ENCODE measurements at places on chromosomes 11 and 22.

DNA sequence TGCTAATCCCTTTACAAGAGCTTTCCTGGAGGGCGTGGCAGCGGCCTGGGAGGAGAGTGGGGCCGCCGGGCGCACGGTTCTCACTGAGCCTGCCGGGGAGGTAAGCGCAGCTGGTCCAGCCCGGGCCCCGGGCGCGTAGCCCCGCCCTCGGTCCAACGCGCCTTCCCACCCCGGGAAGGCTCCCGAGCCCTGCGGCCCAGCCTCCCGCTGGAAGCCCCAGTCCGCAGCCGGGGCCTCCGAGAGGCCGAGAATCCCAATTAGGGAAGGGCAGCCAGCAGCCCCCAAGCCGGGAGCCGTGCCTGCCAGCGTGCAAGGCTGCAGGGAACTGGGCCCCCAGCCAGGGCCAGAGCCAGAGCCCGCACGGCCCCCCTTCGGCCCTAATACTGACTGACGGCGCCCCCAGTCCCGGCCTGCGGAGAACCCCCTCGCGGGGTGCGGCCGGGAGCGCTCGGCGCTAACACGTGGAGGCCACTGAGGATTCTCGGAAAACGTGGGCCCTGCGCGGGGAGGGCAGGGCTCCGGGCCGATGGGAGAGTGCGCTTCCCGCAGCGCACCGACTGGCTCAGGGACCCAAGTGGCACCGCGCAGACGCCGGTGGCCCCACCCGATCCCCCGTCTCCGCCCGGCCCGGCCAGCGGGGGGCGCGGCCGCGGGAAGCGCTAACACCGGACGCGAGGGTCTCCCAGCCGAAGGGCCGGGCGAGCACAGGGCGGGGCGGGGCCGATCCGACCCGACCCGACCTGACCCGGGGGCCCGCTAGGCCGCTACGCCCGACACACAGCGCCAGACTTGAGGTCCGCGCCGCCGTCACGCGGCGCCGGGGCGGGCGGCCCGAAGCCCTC is 5.7 kb downstream of the ZFTA start:
- no peak for DNase-seq

- no peak for DNase-seq
Observed at GRCh38 chr22:43994006-43994405, 30.1 kb upstream of the PARVB start.

DNA sequence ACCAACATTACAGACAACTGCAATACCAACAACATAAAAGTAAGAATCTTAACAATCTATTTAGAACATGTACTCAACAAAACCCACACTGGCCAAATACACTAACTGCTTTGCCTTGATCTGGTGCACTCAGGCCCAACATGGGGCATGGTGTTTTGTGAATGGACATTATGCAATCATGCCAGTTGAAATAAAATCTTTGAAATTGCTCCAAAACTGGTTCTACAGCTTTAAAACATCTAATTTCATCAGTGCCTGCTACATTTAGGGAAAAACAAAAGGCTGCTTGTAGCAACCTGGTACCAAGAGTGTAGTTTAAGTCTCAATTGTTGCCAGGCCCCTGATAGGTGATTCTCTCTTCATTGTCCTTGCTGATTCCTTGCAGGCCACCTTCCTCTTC is 3.3 kb upstream of the CTR9 start:
- DNase-seq: no peak

DNA sequence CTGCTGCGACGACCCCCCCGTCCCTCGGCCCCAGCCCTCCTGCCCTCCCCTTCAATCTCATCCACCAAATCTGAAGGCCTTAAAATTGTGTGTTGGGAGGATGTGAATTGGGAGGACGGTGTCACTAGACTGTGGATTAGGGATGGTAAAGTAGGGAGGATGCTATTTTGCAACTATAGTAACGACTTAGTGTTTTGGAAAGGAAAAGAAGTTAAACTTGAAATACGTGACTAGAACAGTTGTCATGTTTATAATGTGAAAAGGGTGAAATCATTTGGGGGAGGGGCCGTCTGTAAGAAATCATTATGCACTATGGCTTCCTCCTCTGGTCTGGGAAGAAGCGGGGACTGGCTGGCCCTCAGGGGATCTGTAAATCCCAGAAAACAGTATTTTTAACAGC is 43.4 kb upstream of the NNMT start:
- DNase-seq: no peak

GRCh38 chr22:20510811-20511577 is 3.6 kb downstream of the MED15 start:
- DNase-seq: no peak

DNA sequence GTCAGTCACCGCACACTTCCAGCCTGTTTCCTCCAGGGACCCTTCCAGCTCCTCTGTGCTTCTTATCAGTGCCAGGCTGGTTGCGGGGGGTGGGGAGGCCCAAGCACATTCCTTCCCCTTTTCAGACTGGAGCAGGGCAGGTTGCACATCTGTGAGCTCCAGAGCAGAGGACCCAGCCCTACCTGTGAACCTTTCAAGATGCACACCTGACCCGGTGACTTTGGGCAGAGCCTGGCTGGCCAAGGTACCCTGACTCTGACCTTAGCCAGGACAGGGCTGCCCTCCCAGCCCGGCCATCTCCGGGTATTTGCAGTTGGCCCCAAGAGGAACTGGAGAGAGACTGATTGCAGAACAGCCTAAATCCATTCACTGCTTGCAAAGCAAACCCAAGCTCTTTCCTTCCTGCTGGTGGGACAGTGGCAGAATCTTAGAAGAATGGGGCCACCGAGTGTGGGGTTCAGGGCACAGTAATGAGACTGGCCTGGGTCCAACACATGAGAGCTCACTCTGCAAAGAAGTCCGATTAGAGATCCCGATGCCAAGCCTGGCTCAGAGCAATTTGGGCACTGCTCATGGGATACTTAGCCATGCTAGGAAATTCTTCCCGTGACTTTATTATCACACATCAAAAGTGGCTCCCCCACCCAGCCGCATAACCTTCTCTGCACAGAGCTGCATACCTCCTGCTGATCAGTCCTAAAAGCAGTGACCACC is 64.7 kb upstream of the CCND1 start:
- DNase-seq: no peak

GRCh38 chr22:19791243-19791642 is 30.7 kb downstream of the TBX1 start:
- no peak for DNase-seq

DNA sequence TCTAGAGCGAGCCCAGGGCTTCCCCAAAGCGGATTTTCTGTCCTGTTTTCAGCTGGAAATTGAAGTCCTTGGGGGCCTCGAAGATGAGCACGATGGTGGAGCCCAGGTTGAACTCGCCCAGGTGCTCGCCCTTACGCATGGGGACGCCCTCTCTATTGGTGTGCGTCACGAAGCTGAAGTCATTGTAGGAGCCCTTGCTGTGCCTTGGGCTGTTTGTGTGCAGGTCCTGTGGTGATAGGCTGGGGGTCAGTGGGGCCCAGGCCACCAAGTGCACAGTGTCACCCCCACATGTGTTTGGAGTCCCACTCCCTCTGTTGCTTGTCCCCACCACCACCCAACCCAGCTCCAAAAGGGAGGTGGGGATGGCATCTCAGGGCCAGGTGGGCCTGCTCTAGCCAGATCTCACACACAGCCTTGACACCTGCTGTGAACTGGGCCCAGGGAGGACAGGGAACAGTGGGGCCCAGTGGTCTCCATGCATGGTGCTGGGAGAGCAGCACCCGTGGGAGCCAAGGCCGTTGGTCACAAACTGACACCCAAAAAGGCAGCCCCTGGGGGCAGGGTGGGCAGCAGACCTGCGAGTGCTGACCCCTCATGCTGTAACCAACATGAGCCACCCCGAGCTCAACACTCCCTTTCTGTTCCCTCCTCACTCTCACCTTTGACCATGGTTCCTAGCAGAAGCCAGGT is 42.3 kb downstream of the PISD start:
- no peak for DNase-seq

- no peak for DNase-seq
Observed at GRCh38 chr11:15918674-15919073, 437.7 kb downstream of the SOX6 start.

GRCh38 chr11:46202149-46202548 is 75.3 kb upstream of the CREB3L1 start:
- DNase-seq: no peak

DNA sequence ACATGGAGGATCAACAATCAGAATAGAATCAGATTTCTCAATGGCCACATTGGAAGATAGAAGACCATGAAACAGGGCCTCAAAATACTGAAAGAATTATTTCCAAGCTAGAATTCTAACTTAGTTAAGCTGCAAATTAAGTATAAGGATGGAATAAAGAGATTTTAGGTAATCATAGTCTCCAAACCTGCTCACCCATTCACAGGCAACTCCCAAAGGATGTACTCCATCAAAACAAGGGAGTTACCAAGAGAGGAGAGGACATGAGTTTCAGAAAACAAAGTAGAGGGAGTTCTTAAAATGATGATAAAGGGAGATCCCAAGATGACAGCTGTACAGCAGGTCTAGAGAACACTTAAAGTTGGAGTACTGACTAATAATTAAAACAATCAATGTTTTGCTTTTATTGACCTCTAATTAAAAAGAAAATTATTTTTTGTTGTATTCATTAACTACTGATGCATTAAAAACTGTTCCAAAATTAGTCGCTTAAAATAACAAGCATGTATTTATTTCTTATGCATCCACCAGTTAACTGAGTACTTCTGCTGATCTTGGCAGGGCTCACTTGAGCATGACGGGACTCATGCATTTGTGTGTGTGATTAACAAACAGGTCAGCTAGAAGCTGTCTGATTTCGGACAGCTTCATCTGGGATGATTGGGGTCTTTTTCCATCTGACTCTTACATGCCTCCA is 95.6 kb downstream of the CD44 start:
- no peak for DNase-seq

DNA sequence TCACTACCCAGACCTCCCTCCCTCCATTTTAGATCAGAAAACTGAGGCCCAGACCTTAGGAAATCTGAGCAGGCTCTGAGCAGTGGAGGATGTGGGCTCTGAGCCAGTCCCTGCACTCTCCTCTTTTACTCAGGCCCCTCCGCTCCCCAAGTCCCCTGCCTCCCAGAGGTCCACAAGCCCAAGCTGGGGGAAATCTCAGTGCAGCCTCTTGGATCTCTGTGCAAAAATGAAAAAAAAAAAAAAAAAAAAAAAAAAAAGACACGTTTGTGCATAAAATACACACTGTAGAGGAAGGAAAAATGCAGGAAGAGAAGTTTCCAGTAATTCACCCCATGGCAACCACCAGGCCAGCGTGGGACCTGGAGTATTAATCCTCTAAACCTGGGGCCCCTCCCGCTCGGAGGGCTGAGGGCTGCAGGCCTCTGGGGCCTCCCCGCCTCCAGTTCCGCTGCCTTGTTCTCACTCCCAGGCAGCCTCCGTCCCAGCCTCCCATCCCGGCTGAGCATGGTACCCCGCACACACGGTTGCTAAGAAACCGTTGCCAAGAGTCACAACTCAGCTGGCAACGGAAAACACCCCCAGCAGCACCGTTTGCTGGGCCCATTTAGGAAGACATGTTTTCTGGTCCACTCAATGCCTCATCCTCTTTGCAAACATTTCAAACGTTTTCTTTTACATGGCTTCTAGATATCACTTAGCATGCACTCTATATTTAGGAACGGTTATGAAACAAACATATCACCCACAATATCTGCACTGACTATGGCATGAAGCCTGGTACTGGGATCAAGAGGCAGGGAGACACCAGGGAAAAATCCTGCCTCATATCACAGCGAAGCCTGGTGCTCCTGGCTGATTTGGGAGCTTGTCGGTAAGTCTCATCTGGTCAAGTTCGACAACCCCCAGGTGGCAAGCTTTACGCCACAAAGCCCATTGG is 227.5 kb downstream of the CTTN start:
- no peak for DNase-seq

- no peak for DNase-seq
Observed at GRCh38 chr11:11427542-11427941, 74.5 kb upstream of the CSNK2A3 start.

- DNase-seq: no peak
Observed at GRCh38 chr11:32118025-32118974, 27.4 kb downstream of the RCN1 start.

DNA sequence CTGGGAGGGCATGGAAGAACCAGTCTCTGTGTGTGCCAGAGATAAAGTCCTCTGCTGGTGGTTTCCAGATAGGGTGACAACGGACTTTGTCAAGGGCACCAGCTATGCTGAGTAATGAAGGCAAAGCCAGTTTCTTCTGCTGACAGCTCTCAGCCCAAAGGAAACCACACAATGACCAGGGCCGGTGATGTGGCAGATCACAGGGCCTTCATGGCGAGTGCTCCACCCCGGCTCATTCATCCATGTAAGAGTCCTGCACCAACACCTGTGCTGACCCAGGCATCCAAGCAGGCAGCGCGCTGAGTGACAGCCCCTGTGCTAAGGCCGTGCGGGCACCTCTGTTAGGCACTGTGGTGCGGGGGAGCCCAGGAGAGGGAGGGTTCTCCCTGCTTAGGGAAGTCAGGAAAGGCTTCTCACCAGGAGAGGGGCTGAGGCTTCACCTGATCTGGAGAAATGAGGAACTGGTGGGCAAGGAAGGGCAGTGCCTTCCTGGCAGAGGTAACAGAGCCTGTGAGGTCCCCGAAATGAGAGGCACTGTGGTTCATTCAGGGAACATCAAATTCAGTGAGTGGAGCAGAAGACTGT is 33.8 kb downstream of the TP53I11 start:
- no peak for DNase-seq

DNA sequence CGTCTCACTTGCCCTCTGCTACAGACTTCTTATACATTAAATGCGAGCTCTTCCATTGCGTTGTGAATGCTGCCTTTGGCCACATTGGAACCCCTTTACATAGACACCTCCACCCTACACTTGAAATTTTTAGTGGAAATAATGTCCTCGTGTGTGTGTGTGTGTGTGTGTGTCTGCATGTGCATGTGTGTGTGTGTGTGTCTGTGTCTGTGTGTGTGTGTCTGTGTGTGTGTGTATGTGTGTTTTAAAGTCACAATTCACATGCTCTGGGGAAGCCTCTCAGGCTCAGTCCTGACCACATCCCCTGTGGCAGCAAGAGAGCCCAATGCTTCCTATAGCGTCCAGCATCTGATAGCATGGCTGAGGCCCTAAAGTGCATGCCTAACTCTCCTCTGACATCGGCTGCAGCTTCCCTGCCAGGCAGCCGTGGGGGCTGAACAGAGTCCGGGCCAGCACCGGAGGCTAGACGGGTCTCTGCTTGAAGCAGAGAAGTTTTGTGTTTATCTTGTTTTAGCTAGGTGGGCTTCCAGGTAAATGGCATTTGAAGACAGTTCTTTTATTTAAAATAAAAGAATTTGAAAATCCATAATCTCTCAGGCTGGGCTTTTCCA is 64.5 kb upstream of the EMID1 start:
- no peak for DNase-seq

DNA sequence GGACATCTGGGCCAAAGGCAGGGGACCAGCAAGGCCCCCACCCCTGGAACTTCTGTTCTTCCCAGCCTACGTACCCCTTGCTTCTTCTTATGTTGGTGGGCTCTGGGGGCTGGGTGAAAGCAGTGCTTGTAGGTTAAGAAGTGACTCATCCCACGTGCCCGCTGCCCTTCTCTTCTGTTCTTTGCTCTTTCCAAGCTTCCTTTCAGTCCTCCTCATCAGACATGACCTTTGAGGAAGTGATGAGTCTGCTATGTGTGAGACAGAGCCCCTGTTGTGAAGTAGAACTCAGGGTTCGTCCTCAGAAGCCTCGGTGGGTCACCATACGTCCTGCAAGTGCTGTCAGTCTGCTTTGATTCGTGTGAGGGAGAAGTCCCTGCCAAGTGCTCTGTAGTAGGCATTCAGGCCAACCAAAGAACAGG is 12.7 kb downstream of the MED15 start:
- DNase-seq: no peak

- no peak for DNase-seq
Observed at GRCh38 chr11:18203723-18204122, 31.1 kb downstream of the MRGPRX4 start.

All from stimulated activated CD4-positive, alpha-beta T cell treated with anti-CD3 and anti-CD28 coated beads, Interleukin-1b, Interleukin-23, amount 100 ng/mL, for 1 hour (primary cell).